Left lobe of liver (tissue), 2 donors: ENCODE measurements at places on chromosomes 12 and 14. TPM values are rescaled to one million over a fixed set of nuclear protein-coding genes. Genes with fewer than 3 reads are reported as not detected.

GRCh38 chr12:121283388-121283787 lies 13.1 kb downstream of the CAMKK2 start:
- no peak for DNase-seq

DNA sequence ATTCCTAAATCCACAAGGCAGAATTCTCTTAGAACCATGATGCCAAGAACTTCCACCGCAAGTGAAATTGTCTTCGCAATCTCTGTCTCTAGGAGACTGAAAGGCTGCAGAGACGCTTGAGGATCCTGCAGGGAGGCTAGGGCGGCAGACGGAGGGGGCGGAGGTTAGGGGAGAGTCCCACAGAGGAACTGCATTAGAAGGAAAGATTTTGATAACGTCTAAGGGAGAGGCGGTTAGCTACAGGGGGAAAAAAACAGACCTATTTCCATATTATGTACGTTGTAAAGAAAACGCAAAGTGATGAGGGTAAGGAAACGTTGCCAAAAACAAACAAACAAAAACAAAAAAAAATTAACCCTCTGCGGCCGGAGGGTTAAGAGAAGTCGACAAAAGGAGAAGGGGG lies 595 bp downstream of the KLHL28 start:
- no peak for DNase-seq

DNA sequence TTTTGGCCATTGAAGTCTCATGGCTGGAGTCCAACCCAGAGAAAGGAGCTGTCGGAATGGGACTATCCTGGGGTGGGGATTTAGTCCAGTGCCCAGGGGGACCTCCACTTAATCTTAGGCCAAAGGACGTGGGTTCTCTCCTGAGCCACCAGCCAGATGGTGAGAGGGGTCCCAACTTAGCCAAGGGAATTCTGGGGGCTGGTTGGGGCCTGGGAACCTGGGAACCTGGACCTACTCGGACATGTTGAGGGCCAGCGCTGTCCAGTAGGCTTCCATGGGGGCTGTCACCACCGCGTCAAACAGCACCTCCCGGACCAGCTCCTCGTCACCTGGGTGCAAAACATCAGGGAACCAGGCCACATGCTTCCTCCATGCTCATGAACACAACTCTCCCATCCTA lies 33.4 kb downstream of the LRTM2 start:
- DNase-seq = peak; percentile 39

- DNase-seq = no peak
Measured at GRCh38 chr12:27009881-27010301, 4.3 kb downstream of the TM7SF3 start.

GRCh38 chr12:4214877-4215228 lies 58.7 kb upstream of the CCND2 start:
- no peak for DNase-seq

DNA sequence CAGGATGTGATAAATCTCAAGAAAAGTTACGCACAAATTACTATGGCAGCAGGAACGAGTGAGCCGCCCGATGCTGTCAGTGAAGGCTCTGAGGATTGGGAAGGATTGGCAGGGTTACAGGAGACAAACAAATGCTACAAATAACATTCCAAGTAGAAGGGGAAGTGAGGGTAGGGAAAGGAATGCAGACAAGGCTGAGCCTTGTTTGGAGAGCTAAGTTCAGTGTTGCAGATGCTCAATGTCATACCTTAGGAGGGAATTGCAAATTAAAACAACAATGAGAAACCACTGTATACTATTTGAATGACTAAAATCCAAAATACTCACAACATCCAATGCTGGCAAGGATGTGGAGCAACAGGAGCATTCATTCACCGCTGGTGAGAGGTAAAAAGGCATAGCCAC lies 1.3 kb downstream of the CLEC9A start:
- no peak for DNase-seq

- DNase-seq = no peak
Measured at GRCh38 chr14:51460011-51460410, 191.7 kb upstream of the FRMD6 start.

DNA sequence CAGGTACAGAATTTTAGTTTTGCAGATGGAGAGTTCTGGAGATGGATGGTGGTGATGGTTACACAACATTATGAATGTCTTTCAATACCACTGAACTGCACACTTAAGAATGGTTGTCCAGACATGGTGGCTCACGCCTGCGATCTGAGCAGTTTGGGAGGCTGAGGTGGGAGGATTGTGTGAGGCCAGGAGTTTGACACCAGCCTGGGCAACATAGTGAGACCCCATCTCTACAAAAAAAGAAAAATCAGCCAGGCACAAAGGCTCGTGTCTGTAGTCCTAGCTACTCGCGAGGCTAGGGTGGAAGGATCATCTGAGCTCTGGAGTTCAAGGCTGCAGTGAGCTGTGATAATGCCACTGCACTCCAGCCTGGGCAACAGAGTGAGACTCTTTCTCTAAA lies 8.1 kb upstream of the USP30 start:
- DNase-seq = no peak

GRCh38 chr12:4648104-4648500 lies 749 bp downstream of the AKAP3 start:
- no peak for DNase-seq

GRCh38 chr14:81093651-81094050 lies 127.1 kb downstream of the GTF2A1 start:
- no peak for DNase-seq

GRCh38 chr12:50213439-50213838 lies 46.3 kb upstream of the CERS5 start:
- no peak for DNase-seq

DNA sequence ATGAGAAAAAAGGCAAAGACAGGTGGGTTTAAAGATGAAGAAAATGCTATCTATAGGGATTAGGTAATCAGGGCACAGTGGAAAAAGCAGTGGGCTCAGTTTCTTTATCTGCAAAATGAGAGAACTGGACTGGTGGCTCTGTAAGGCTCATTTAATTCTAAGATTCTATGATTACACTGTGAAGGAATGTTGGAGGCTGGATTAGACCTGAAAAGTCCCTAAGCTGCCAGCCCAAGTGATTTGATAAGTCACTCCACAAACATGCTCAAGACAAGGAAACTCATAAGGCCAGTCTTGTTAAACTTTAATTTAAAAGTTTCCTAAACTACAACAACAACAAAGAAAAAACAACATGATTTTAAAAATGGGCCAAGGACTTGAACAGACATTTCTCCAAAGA lies 75.1 kb downstream of the DCAF5 start:
- no peak for DNase-seq

DNA sequence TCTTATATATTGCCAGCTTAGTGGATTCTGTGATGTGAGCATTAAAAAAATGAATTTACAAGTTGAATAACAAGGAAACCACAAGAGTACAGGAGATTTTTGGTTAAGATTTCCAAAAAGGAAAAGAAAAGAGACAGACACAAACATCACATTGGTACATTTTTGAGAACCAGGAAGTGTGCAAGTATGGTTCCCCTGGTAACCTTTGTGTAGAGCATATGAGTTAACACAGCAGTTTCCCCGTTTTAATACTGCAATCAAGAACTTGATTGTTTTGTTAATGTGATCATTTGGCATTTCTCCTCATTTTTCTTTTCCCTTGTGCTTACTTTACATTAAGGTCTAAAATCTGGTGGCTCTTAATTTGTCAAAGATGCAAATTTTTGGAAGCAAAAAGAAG lies 490.4 kb upstream of the ATP2B1 start:
- no peak for DNase-seq

GRCh38 chr12:105064564-105065178 lies 19.6 kb downstream of the ALDH1L2 start:
- DNase-seq = no peak

DNA sequence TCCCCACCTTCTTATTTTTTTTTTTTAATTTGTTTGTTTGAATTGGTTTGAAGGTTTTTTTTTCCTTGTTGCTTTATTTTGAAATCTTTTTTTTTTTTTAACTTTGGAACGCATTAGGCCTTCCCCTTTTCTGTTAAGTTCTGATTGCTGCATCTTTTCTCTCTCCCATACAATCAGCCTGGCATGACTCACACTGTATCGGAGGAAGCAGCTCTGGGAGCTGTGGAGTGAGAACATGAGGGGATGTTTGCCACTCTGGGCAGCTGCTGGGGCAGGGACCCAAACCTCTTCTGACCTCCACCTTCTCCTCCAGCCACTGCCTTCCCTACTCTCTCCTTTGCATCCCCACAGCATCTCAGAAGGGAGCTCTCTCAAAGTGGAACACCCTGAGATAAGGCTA lies 160.3 kb upstream of the FKBP4 start:
- DNase-seq = no peak

DNA sequence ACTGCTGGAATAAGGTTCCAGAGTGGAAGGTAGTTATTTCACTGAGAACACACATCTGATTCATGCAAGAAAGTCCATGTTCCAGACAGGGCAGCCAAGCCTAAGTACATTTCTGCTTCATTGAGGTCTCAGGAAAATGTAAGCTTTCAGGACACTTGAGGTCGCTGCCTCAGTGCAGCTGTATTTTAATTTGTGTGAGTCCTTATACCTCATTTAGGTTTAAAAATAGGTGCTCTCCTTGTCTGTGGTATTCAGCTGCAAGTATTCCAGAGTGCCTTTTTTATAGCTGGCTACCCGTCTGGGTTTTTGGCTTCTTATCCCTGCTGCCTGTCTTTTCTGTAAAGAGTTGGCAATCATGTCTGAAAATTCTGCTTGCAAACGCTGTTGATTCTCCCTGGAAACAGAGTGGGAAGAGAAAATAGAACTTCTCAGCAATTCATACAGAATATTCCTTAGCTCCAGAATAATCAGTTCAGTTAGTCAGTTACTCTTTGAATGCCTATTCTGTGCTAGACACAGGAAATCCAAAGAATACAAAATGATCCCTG lies 45.3 kb upstream of the PLBD1 start:
- no peak for DNase-seq

DNA sequence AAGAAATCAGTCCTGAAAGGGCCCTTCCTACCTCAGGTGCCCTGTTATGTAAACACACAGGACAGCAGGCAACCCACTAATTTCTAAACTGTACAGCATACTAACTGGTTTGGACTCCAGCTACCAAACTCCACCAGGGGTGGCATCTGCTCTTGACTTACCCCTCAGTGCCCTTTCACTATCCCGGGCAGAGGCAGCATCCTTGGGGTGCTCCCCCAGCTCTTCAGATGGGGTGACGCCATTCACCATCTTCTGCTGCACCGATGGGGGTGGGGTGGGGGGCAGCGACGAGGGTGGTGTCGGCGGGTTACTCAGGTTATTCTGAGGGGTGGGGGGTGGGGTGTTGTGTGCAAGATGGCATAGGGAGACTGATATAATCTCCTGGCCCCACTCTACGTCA lies 11.5 kb upstream of the PRKAG1 start:
- DNase-seq = no peak

- DNase-seq = no peak
Measured at GRCh38 chr12:46365951-46366379, 6.6 kb downstream of the SLC38A2 start.

NFE2 gene
- total RNA-seq = 0.68 TPM

ALDH2 gene
- total RNA-seq = 1,121 TPM

SLC24A4 gene
- total RNA-seq = 0.20 TPM

PRH2 gene
- total RNA-seq = not detected

MYO1A gene
- total RNA-seq = 0.28 TPM

TAS2R42 gene
- not detected for total RNA-seq

RNASE2 gene
- 0.33 TPM for total RNA-seq

ACSM4 gene
- not detected for total RNA-seq

NTN4 gene
- total RNA-seq = 20.7 TPM

TAS2R43 gene
- total RNA-seq = not detected

MAP1LC3B2 gene
- not detected for total RNA-seq

SLC25A47 gene
- 191 TPM for total RNA-seq

SLC8A3 gene
- total RNA-seq = 0.05 TPM
